A375 (cell line): ENCODE measurements at places on chromosomes 6 and 20. TPM values are rescaled to one million over a fixed set of nuclear protein-coding genes. Genes with fewer than 3 reads are reported as not detected.

The APMAP gene
- 88.8 and 92.9 TPM in 2 replicates for total RNA-seq

The DEF6 gene
- total RNA-seq: 1.0 and 1.5 TPM in 2 replicates

The TREML2 gene
- 0.16 and 0.19 TPM in 2 replicates for total RNA-seq

The CDSN gene
- not detected in 2 replicates for total RNA-seq

The GJE1 gene
- total RNA-seq: not detected in 2 replicates

The LST1 gene
- not detected in 2 replicates for total RNA-seq

The NQO2 gene
- 29.2 and 29.4 TPM in 2 replicates for total RNA-seq

The ADGRG6 gene
- 11.2 and 12.1 TPM in 2 replicates for total RNA-seq

The ID1 gene
- total RNA-seq: 813 and 881 TPM in 2 replicates

The UTRN gene
- total RNA-seq: 35.5 and 50.6 TPM in 2 replicates

The FOXS1 gene
- total RNA-seq: not detected in 2 replicates

The EHMT2 gene
- 29.6 and 34.8 TPM in 2 replicates for total RNA-seq

The NDRG3 gene
- 12.0 and 12.9 TPM in 2 replicates for total RNA-seq

The TAAR2 gene
- total RNA-seq: not detected in 2 replicates

The FOXP4 gene
- total RNA-seq: 3.1 and 3.5 TPM in 2 replicates

The PI3 gene
- total RNA-seq: not detected in 2 replicates

The CPNE5 gene
- total RNA-seq: 0.05 and 0.26 TPM in 2 replicates

The COL11A2 gene
- 4.9 and 7.6 TPM in 2 replicates for total RNA-seq

The HUS1B gene
- total RNA-seq: 0.87 and 1.9 TPM in 2 replicates

The TDRD6 gene
- under 0.01 and 0.03 TPM in 2 replicates for total RNA-seq

The PACRG gene
- total RNA-seq: not detected in 2 replicates

The METTL24 gene
- total RNA-seq: not detected in 2 replicates

The RBM24 gene
- total RNA-seq: 0.48 and 1.5 TPM in 2 replicates

The C20orf204 gene
- 1.8 and 2.1 TPM in 2 replicates for total RNA-seq

The TRIM15 gene
- total RNA-seq: not detected in 2 replicates

The WFDC10B gene
- total RNA-seq: not detected in 2 replicates

The SNAP91 gene
- 0.57 and 0.93 TPM in 2 replicates for total RNA-seq

The PHACTR3 gene
- not detected in 2 replicates for total RNA-seq

The GDAP1L1 gene
- total RNA-seq: 0.48 TPM in 1 of 2 replicates, not detected in the other

The OPRL1 gene
- 0.34 and 0.41 TPM in 2 replicates for total RNA-seq

The DTD1 gene
- total RNA-seq: 126 and 130 TPM in 2 replicates

The ULBP1 gene
- total RNA-seq: not detected in 2 replicates

The LY6G5C gene
- total RNA-seq: 0.94 TPM in 1 of 2 replicates, not detected in the other

The SYCP2L gene
- total RNA-seq: 1.8 and 2.7 TPM in 2 replicates

The GPR63 gene
- 0.69 and 0.72 TPM in 2 replicates for total RNA-seq

The RIMS4 gene
- total RNA-seq: 0.19 TPM in 1 of 2 replicates, not detected in the other
